ENCODE measurements at places on chromosomes 11 and 22.

DNA sequence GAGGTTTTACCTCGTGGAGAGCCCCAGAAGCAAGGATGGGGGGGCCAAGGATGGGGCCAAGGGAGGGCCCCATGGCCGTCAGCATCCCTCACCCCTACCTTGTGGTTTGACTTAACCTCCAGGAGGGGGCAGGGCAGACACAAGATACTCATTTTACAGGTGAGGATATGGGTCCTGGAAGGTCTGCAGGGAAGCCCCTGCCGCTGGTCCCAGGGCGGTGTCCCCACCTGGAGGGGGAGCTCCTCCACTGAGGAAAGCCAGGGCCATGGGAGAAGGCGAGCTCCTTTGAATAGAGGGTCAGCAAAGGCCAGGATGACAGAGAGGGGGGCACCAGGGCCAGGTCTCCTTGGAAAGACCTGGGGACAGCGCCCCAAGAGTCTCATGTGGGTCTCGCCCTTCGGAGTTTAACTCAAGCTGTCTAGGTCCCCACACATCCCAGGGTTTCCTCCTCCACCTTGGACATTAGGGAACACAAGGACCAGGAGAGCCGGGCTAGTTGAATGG is 5.9 kb upstream of the ADORA2A start:
- DNase-seq, result no peak

- DNase-seq, result peak; percentile 82
Measured at GRCh38 chr11:27451244-27451965, 21.2 kb downstream of the LGR4 start.

DNA sequence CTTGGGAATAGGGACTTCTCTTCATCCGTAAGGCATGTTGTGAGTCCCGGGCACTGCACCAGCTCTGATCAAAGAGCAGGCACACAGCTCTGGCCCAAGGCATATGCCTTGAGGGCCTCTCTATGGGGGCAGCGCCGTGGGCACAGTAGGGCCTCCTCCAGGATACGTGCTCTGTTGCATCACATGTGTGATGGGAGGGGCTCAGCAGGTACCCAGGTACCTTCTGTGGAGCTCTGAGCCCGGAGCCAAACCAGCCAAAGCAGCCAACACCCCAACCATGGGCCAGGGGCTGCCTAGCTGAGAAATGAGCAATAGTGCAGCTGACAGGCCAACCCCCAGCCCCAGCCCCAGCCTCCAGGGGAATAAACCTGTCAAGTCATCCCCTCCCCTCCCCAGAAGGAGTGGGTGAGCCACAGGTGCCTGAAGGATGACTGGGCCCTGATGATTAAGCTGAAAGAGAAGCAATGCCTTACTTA is 79.7 kb upstream of the SHISAL1 start:
- peak; percentile 19 for DNase-seq

GRCh38 chr11:79212741-79213190 is 228.1 kb downstream of the TENM4 start:
- DNase-seq, result peak; percentile 93

DNA sequence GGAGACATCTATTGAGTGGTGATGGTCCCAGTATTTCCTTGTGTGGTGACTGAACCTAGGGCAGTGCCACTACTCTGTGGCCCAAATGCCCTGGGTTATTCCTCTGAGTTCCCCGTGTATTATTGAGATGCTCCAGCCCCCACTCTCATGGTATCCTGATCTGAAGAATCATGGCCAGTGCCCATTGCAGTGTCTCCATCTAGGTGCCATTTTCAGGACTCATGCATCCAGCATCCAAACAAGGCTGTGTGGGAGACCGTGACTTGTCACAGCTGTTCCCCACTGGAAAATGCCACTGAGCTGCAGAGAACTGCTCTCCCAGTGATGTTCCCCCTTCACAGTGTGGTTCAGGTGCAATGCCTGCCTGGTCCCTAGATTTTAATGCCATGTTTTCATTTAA is 24.7 kb downstream of the GGTLC2 start:
- DNase-seq, result no peak

DNA sequence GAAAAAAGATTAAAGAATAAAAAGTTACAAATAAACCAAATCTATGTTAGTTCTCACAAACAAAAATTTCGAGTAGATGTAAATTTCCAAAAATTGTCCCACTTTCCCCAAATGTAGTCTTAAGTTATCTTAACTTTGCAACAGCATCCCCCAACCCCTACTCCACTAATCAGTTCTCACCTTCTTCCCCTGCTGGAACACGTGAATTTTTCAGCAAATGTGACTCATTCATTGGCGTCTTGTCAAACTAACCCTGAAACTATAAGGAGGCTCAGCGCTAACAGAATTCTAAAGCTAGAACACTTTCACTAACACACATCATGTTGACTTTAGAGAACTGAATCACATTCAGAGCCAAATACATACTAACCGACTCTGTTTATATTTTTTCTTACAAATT is 46.1 kb downstream of the PHF21A start:
- peak; percentile 51 for DNase-seq

DNA sequence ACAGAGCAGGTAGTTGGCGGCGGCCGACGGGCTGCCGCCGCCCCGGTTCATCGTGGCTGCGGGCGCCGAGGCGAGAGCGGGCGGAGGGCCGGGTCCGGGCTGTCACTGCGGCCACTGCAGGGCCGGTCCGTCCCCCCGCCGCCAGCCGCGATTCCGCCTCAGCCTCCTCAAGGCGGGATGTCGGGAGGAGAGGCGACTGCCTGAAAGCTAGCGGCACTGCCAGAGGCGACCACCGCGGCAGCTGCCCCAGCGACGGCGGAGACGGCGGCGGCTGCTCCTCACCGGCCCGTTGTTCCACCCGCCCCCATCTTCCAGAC is 234 bp downstream of the SESN3 start:
- DNase-seq, result no peak

- DNase-seq, result no peak
Measured at GRCh38 chr22:24230911-24231656, 13.8 kb downstream of the GGT5 start.

DNA sequence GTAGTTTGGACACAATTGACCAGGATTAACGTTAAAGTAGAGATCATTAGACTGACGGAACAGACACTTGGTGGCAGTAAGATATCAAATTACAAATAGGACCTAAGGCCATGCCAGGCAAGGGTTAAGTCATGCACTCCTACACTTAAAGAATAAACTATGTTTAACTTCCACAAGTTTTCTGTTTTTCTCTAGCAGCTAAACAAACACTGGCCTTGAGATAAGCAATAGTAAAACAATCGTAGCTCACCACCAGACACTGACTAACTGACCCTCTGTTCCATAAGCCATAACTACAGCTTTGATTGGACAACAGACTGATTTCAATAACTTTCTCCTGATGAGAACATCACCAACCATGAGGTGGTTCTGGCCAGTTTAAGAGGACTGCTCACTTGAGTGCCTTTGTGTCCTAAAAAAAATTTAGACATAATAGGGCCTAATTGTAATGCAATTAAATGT is 2.0 kb upstream of the CEP126 start:
- DNase-seq, result peak; percentile 21

Measured in renal cortical epithelial cell (primary cell).